ENCODE measurements at places on chromosomes 16 and 17.

- DNase-seq = no peak
Observed at GRCh38 chr16:67235816-67236562, 9.1 kb downstream of the TMEM208 start.

GRCh38 chr17:30819971-30820705, 4.4 kb downstream of the CRLF3 start:
- DNase-seq = no peak

DNA sequence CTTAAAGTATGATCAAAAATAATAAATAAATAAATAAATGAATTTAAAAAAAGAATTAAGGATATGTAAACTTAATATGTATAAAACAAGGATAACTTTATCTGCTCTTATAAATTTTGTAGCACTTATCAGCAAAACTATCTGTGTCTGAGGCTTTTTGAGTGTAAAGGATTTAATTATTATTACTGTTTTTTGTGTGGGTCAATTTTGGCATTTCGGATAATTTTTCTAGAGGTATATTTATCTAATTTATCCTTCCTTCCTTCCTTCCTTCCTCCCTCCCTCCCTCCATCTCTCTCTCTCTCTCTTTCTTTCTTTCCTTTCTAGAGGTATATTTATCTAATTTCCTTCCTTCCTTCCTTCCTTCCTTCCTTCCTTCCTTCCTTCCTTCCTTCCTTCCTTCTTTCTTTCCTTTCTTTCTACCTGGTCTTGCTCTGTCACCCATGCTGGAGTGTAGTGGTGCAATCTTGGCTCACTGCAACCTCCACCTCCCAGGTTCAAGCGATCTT, 120.8 kb downstream of the ABCA8 start:
- no peak for DNase-seq

DNA sequence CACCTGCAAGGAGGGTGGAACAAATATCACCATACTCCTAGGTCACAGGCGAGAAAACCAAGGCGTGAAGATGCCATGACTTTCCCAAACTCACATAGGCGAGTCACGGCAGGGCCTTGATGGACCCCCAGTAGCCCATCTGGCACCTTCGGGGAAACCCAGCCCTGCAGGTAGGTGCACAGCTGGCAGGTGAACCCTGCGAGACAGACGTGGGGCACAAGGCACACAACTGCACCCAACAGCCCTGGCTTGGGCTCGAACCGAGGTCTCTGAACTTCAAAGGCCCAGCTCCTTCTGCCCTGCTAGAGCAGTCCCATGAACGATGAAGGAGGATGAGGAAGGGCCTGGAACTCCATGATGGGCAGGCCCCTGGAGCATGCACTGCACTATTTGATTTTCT, 77.6 kb upstream of the DNAJA2 start:
- no peak for DNase-seq

GRCh38 chr16:47774661-47775060, 313.5 kb downstream of the PHKB start:
- DNase-seq = no peak

DNA sequence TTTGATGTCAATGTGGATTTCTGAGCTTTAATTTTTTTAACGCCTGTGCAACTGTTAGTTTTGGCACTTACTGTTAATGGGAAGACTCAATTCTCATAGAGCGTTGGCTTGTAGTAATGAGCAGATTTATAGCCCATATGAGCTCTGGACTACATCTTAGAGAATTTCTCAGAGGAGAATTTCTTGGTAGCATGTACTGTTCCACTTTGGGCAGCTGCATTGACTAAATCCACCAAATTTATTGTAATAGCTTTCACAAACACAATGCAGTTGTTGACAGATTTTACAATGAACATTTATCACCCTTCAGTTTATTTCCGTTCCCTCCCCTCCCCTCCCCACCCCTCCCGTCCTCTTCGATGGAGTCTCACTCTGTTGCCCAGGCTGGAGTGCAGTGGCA, 193.9 kb downstream of the PRKCA start:
- no peak for DNase-seq

GRCh38 chr17:41127371-41127770, 3.4 kb upstream of the KRTAP4-12 start:
- no peak for DNase-seq

- no peak for DNase-seq
Observed at GRCh38 chr16:64425381-64425780, 696.5 kb downstream of the CDH11 start.

- no peak for DNase-seq
Observed at GRCh38 chr17:72135546-72136325, 14.9 kb downstream of the SOX9 start.

GRCh38 chr17:37884516-37884915, 39.7 kb upstream of the TBC1D3K start:
- DNase-seq = no peak

GRCh38 chr17:63390090-63390489, 56.0 kb downstream of the CYB561 start:
- no peak for DNase-seq

GRCh38 chr16:50974438-50975036, 176.5 kb downstream of the SALL1 start:
- DNase-seq = no peak

DNA sequence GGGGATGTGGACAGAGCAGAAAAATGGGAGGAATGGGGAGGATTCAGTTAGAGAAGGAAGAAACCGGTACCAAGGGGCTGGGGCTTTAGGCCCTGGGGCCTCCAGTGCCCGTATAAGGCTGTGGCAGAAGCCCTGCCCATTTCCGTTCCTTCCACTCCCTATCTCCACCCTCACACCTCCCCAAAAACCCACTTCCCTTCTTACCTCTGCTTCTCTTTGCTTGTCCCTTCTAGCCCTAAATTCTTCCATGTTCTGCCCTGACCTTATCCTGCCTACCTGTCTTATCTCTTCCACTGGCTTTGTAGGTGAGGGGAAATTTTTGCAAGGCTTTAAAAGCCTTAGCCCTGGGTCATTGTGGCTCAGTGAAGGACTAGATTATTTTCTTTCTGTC, 4.1 kb downstream of the RNF167 start:
- DNase-seq = no peak

- DNase-seq = no peak
Observed at GRCh38 chr17:81000334-81000630, 8.6 kb downstream of the CHMP6 start.

DNA sequence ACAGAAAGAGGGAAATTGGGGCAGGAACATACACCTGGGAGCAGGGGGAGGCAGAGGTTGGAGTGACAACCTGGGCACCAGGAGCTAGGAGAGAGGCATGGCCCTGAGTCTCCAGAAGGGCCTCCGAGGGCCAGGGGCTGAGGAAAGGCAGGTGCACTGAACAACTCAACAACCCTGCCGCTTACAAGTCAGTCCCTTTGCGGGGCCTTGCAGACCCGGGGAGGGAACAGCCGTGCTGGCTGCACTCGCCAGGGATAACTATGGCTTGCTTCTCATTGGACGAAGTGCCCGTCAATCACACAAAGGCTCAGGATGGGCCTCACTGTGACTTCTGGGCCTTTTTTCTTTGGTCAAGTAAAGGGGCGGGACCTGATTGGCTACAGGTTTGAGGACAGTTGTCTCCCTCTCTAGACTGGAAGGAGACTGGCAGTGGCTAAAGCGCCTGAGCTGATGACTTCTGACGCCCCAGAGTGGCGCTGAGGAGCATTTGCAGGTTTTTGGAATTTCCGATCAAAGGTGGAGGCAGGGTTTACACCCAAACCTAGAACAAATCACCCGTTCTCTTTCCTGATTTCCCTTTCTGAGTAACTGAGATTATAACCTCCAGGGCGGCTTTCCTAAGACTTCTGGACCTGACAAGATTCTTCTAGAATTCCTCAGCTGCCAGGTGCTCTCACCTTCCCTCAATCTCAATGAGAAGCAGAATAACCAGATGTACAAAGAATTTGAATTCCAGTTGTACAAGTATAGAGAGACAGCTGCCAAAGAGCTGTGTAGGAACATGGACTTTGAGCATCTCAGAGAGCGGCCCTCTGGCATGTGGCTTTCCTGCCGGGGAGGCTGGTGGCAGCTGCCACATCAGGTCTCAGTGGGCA, 27.6 kb upstream of the ST6GALNAC2 start:
- no peak for DNase-seq

- no peak for DNase-seq
Observed at GRCh38 chr16:80507538-80507937, 33.3 kb upstream of the DYNLRB2 start.

DNA sequence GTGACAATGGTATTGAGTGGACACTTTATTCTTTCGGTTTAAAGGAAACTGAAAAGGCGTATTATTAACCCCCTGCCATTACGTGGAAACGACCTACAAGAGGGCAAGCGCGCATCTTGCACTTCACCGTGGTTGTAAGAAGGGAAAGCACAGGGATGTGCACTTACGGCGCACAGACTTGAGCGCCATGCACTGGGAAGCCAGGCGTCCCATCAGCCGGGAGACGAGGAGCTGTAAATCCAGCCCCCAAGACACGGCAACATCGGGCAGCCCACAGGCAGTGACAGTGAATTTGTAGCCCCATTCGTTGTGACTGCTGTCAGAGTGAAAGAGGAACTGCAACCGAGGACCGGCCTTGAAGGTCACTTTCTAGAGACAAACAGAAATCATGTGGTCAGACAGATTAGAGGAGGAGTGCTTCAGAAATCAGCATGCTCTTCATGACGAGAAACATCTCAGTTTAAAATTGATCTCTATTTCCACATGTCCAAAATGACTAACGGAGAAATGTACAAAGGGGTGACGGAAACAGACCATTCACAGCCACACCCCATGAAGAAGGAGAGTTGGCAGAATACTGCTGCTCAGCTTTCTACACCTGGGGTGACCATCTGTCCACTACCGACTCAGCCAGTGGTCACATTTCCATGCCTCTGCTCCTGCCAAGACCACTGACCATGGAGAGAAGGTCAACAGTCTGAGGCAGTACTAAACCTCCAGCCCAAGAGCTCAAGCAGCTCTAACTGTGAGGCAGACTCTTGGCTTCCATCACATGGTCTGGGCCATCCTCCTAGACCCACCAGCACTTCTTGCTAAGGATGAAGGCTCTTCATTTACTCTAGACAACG, 68.6 kb downstream of the ZZEF1 start:
- DNase-seq = no peak

- DNase-seq = no peak
Observed at GRCh38 chr16:29876594-29877249, 13.7 kb upstream of the CDIPT start.

- DNase-seq = no peak
Observed at GRCh38 chr16:85445064-85445778, 167.9 kb upstream of the GSE1 start.

- DNase-seq = no peak
Observed at GRCh38 chr16:87233928-87234327, 83.3 kb downstream of the C16orf95 start.

- no peak for DNase-seq
Observed at GRCh38 chr16:79677799-79678530, 77.4 kb upstream of the MAF start.

GRCh38 chr17:46191322-46192188, 1.7 kb downstream of the KANSL1 start:
- DNase-seq = no peak

DNA sequence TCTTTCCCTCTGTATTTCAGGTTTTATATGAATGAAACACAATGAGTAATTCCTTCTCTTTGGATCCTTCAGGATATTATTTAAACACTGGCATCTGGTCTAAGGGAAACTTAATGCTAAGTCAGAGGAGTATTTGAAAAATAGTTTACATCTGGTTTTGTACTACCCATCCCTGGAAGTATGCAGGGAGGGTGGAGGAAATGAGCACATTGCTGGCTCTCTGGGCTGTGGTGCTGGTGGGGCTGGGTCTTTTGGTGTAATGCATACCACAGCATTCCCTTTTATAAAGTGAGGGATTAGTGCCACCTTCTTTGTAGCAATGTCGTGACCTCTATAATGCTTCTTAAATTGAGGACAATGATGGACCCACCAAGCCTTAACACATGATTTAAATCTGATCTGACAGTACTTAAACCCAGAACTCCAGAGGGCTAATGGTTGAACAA, 105.5 kb upstream of the AXIN2 start:
- no peak for DNase-seq

GRCh38 chr17:67629971-67630320, 87.8 kb upstream of the NOL11 start:
- no peak for DNase-seq

DNA sequence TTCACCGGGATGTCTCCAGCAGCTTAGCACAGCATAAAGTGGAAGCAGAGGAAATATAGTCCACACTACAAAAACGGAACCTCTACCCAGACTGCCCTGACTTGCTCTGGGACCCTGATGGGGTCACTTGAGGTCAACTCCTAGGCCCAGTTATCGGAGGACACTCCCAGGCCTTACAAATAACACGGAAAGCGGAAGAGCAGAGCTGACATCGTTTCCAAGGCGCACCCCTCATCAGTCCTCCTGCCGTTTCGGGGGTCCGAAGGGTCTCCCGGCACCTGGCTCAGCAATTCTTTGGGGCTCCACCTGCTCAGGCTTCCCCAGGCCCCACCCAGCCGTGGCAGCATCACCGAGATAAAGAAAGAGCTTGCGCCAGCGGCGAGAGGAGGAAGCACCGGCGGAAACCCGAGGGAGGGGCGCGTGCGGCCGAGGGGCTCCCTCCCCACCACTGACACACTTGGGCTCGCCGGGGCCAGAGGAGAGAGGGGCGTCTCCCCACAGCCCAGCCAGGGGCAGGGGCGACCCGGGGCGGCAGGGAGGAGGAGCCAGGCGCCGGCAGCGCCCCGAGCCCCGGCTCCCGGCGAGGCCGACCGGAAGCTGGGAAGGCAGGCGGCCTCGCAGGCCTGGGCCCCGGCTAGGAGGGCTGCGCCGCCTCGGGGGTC, 727 bp downstream of the CORO7 start:
- no peak for DNase-seq

GRCh38 chr17:49978501-49978900, 9.5 kb downstream of the DLX4 start:
- DNase-seq = no peak

- DNase-seq = no peak
Observed at GRCh38 chr17:55842405-55843158, 91.7 kb downstream of the PCTP start.

DNA sequence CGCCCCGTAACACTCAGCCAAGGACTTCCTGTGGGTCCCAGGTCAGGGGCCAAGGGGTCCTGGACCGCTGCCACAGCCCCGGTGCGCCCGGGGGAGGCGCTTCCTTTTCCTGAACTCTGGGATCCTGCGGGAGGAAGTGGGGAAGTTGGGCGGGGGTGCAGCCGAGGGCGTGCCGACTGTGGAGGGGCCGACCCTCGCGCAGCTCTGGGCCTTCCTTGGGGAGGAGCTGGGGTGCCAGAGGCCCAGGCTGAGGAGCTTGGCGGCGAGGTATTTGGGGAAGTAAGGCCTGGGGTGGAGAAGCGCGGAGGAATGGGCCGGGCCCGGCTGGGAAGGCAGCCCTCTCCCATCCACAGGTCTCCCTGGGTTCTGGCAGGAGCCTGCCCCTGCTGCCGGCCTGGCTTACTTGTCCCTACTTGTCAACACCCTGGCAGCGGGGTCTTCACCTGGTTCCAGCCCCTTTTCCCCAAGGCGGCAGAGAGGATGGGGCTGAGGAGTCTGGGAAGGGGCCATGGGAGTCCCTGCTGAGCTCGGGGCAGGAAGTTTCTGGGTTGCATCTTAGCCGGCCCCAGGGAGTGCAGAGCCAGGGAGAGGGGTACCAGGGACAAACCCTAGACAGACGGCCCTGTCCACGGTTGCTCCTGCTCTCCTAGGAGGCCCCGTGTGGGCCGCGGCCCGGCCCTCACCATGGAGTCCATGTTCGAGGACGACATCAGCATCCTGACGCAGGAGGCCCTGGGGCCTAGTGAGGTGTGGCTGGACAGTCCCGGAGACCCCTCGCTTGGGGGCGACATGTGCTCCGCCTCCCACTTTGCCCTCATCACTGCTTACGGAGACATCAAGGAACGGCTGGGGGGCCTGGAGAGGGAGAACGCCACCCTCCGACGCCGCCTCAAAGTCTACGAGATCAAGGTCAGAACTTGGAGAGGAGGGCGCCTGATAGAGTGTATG, 1.7 kb downstream of the TBKBP1 start:
- no peak for DNase-seq

GRCh38 chr17:13084420-13084819, 66.6 kb upstream of the ELAC2 start:
- DNase-seq = no peak

All from NCI-H1930 (cell line).